ENCODE measurements at places on chromosomes 11 and 22. TPM values are rescaled to one million over a fixed set of nuclear protein-coding genes. Genes with fewer than 3 reads are reported as not detected.
A peak's percentile ranks its signal among the peaks of the same experiment; 100 is the strongest.

DNA sequence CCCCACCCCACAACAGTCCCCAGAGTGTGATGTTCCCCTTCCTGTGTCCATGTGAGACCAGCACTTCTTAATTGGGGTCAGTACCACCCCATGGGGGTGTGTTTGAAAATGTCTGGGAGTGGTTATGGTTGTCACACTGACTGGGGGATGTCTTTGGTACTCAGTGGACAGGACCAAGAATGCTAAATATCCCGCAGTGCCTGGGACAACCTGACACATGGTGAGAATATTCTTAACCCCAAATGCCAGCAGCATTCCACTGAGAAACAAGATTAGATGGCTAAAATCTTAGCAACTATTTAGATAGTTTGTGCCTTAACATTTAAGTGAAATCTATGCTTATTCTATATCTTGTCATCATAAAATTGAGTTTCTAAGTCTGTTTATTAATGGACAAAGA, 177.5 kb upstream of the ZBED5 start:
- DNase-seq: no peak

DNA sequence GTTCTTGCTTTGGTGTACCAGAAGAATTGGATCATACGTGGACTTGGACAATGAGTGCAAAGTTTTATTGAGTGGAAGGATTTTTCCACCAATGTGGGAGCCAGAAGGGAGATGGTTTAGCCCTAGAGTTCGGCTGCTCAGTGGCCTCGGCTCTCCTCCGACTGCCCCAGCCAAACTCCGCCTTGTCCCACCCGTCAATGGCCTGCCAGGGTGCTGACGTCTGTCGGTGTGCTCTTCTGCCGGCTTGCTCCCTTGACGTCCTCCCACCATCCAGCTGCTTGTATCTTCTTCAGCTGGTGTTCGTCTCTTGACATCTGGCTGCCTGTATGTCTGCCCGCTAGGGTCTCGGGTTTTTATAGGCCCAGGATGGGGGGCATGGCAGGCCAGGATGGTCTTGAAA, 154.8 kb downstream of the APOL5 start:
- no peak for DNase-seq

DNA sequence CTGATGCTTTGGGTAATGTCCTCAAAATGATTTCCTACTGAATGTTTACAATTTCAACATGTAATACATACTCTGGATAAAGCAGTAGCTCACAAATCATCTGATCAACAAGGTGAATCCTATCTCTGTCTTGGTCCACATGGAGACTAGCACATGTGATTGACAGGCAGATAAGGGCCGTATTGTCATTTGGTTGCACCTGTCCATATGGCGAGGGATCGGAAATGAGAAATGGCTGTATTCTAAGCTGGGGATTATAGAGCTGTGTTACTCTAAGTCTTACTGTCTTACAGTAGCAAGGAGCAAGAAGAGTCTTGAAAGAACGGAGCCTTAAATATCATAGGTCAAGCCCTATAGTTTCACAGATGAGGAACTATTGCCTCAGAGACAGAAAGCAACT, 55.7 kb downstream of the APIP start:
- DNase-seq: no peak

DNA sequence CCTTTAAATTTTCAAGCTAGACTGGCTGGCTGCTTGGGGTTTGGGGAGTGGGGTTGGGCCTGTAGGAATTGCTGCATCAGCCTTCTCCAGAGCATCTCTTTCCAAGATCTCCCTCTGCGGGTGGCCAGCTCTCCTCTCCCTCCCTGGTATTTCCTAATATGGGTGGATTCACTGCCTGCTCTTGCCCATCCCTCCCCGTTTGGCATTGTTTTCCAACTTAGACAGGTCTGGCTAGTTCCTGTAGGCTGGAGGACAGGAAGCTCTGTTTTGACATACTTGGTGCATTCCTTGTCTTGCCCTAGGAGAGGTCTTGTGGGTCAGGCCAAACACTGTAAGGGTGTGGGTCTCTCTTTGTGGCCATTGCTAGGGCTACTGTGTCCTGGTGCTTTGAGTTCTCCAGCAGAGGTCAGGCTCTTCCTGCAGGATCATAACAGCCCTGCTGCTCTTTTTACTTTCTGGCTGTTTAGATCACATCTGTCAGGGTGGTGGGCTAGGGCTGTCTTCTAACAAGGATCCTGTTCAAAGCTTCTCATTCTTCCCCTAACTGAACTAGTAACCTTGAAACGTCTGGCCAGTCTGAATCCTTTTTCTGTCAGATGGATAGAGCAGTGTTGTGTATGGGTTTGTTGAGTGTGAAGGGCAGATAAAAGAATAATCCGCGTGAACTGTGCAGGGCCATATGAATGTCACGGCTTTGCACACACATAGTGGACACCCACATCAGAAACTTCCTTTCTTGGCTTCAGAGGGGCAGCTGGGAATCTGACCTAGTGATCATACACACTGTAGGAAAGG, 18.3 kb upstream of the MICALL1 start:
- no peak for DNase-seq

DNA sequence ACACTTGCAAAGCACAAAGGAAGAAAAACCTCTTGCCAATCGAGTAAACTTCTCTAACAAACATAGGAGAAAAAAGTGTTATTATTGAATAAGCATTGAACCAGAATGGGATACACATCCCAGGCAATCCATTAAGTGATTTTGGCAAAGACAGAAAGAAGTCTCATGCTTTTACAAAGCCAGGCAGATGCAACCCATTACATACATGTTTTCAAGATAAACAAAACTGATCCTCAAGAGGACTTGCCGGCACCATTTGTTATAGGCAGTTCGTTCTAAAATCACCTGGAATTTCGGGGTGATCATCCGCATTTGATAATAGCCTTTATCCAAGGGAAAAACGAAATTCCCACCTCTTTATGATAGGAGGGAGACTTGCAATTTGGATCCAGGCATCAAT, 97.5 kb upstream of the RAG2 start:
- no peak for DNase-seq

DNA sequence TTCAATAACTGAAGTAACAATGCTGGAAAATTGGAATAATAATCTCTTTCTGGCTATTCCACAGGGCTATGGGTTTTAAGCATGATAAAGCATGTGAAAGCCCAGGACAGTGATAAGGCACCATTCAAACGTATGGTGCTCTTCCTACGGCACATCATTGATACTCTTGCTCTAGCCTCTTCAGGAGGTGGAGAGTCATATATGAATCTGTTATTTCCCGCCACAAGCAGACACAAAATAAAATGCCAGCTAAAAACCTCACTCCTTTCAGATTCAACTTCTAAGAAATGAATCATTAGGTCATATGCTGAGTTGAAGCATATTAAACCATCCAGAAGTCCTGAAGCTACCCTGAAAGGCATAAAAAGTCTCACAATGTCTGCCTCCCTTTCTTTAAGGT, 49.9 kb downstream of the FZD4 start:
- DNase-seq: no peak

GRCh38 chr11:46369458-46370152, 11.9 kb upstream of the MDK start:
- DNase-seq: peak; percentile 62

- no peak for DNase-seq
Observed at GRCh38 chr11:128615076-128615475, 27.7 kb upstream of the ETS1 start.

GRCh38 chr22:17303840-17304779, 65.2 kb upstream of the CECR2 start:
- peak; percentile 62 for DNase-seq

OR51B5 gene
- not detected for total RNA-seq

CDKN1C gene
- total RNA-seq: 0.29 TPM

RFPL1 gene
- total RNA-seq: not detected

UPK2 gene
- total RNA-seq: not detected

Data from activated CD4-positive, alpha-beta T cell treated with anti-CD3 and anti-CD28 coated beads, Interleukin-2, amount 10 ng/mL, durations not matched to agents 7 days and 5 days (primary cell).